ENCODE measurements at places on chromosomes 6 and 20. TPM values are rescaled to one million over a fixed set of nuclear protein-coding genes. Genes with fewer than 3 reads are reported as not detected.

GPR6 gene
- not detected for total RNA-seq

IMPG1 gene
- not detected for total RNA-seq

NOTCH4 gene
- total RNA-seq: 1.3 TPM

USP49 gene
- total RNA-seq: 5.7 TPM

HLA-DRB1 gene
- 21.8 TPM for total RNA-seq

- DNase-seq: no peak
Measured at GRCh38 chr20:37309936-37310590, 20.6 kb downstream of the MANBAL start.

- DNase-seq: no peak
Measured at GRCh38 chr6:167415441-167415961, 90.6 kb downstream of the TTLL2 start.

- no peak for DNase-seq
Measured at GRCh38 chr20:34675993-34676641, 775 bp downstream of the PIGU start.

DNA sequence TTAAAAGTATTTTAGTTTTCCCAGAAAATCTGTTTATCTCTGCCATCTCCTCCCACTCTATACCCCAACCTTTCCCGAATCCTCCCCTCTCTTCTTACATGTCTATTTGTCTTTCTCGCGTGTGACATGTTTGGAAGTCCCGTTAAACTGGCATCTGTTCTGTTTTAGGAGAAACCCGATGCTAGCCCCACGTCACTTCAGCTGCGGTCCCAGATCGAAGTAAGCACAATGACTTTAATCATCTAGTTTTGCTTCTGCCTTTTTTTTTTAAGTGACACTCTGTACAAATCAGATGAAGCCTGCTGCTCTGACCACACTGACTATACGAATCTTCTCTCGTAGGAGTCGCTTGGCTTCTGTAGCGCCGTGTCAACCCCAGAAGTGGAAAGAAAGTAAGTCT lies 97.4 kb downstream of the SASH1 start:
- no peak for DNase-seq

DNA sequence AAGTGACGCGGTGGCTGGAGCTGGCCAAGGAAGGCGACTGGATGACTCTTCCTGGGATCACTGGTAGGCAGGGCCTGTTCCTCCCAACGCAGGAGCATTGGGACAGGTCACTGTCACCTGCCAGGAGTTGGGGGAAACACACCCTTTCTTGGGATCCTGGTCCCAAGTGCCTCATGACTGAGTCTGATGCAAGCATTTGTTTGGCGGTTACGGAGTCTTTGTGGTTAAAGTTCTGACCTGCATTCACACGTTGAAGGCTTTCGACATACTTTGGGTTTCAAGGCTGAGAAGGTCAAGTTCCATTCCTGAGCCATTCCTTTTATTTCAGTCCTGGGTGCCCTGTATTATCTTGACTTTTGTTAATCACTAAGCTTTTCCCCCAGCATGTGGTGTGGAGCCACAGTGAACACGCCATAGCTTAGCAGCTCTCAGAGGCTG lies 6.0 kb downstream of the PNLDC1 start:
- DNase-seq: no peak

GRCh38 chr6:165096868-165097267 lies 212.5 kb downstream of the C6orf118 start:
- DNase-seq: no peak

DNA sequence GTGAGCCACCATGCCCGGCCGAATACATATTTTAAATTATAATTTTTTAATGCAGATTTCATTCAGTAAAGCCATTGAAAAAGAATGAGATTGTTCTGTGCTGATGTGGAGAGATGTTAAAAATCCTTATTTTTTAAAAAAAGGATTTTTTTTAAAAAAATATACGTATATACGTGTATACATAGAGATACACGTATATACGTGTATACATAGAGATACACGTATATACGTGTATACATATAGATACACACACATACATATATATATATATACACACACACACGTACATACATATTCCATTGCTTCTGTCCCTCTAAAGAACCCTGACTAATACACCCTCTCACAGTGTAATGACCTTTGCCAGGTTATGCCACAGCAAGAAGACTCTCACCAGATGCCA lies 23.8 kb upstream of the TBC1D7 start:
- no peak for DNase-seq

GRCh38 chr6:5295623-5296022 lies 34.3 kb downstream of the FARS2 start:
- DNase-seq: no peak

- DNase-seq: no peak
Measured at GRCh38 chr20:48191200-48191599, 405.9 kb upstream of the SULF2 start.

DNA sequence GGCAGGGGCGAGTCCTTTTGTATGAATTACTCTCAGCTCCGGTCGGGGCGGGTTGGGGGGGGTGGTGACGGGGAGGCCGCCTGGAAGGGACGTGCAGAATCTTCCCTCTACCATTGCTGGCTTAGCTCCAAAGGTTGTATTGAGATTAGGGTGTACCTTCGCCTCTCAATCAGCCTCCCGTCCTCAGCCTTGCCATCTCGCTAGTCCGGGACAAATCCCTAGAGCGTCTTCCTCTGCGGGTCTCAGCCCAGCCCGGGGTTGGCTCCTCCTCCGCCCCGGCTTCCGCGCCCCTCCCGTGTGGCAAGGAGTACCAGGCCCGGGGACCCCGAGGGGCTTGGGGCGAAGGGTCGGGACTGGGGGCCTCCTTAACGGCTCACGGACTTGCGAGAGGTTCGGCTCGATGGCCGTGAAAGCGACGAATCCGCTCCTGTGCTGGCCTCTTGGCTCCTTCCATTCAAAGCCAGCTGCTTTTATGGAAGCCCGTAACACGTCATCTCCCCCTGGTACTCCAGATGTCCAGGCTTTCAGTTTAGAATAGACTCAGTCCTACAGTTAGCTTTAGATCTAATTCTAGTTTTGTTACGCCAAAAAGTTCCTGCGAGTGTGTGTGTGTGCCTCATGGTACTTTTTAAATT lies 636 bp upstream of the EEF1A1 start:
- DNase-seq: no peak

DNA sequence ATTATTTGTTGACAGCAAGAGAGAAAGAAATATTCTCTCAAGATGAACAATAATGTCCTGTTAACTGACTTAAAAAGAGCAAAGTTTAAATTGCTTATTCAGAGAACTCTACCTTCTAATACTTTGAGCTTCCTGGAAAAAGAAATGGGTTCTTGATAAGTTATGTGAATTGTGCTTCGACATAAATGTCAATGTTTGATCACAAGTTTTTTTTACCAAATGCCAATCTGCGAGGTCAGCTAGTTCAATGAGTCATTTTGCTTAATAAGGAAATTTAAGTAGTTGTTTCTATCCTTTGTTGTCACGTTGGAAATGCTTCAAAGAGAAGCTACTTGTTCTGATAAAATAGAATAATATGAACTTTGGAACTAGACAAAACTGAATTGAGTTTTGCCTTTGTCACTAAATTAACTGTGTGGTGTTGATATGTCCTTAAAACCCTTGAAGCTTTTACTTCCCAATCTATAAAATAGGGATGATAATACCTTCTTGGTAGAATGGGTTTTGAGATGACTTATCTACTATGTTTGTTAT lies 642.1 kb upstream of the FLRT3 start:
- no peak for DNase-seq

GRCh38 chr20:23079016-23079351 lies 7.1 kb downstream of the CD93 start:
- DNase-seq: no peak

Measured in activated CD8-positive, alpha-beta T cell treated with anti-CD3 and anti-CD28 coated beads for 36 hours (primary cell).